NK-92 treated with Interleukin-12 subunit alpha and Interleukin-12 subunit beta, amount 100 ng/mL, for 24 hours (cell line): ENCODE measurements at places on chromosomes 13 and 19.
A peak's percentile ranks its signal among the peaks of the same experiment; 100 is the strongest.

DNA sequence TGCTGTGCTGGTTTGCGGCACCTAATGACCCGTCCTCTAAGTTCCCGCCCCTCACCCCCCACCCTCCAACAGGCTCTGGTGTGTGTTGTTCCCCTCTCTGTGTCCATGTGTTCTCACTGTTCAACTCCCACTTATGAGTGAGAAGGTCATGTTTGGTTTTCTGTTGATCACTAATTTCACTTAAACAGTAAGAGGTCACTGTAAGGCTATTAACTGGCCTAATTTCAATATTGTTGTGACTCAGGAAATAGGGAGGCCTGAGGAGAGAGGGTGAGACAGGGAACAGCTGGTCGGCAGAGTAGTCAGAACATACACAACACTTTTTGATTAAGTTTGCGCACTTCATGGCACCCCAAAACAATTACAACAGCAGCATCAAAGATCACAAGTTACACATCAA lies 15.6 kb downstream of the TUBGCP3 start:
- no peak for DNase-seq

DNA sequence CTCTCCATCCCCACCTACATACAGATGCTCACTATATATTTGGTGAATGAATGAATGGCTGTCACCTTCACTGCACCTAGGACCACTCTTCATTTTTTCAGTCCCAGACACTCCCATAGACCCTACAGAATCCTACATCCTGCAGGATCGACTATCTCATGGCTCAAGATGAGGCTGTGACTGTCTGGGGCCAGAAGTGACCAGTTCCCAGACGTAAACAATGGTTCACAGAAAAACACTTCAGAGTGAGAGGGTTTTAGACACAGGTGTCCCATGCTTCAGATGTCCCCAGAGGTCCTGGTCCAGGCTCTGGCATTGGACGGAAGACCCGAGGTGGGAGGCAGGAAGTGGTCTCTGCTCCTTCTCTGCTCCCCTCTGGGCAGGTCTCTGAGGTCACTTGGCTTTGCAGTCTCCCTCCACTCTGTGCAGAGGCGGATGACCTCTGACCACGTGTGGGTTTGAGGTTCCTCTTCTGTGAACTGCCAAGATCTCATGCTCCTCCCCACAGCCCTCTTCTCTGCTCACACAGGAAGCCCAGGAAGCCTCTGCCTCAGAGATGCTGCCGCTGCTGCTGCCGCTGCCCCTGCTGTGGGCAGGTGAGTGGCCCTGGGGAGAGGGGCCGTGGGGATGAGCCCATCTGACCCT lies 24.9 kb downstream of the SIGLEC7 start:
- peak; percentile 81 for DNase-seq

DNA sequence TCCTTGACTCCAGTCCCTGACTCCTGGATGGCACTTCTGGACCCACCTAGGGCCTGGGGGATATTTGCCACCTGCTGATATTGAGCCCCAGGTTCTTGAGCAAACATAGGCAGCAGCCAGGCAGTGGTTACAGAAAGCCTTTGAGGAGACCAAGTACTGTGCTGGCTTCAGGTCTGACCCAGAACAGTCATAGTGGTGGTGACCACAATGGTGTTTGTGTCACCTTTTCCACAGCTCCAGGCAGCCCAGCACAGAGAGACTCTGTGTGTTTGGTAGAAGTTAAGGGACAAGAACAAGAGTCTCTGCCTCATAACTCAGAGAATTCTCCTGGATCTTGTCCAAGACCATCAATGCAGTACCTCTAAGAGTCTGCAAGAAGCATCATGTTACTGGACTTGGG lies 14.6 kb upstream of the CLC start:
- DNase-seq, result no peak

DNA sequence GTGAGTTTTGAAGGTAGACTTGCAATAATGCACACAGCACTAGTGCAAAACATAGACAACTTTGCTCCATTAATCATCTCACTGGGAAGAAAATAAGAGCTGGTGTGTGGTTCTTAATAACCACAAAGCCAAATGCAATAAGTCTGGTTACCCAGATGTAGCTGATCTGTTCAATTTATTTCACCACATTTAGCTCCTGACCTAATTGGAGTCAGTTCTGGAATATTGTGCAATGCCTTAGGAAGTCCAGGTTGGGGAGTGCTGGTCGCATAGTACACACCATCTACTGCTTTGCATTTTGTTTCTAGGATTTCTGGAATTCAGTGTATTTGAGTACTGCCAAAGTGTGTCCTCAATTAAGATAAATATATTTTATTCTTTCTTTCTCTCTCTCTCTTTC lies 483.3 kb upstream of the SPRY2 start:
- no peak for DNase-seq

GRCh38 chr19:29385191-29385795 lies 140.5 kb upstream of the VSTM2B start:
- no peak for DNase-seq

- no peak for DNase-seq
These were observed 54.8 kb downstream of the ZNF627 start for GRCh38 chr19:11652056-11652455.

GRCh38 chr13:30274083-30274482 lies 33.3 kb downstream of the KATNAL1 start:
- DNase-seq, result no peak

- DNase-seq, result no peak
These were observed 64.3 kb downstream of the COL4A1 start for GRCh38 chr13:110242615-110243014.

DNA sequence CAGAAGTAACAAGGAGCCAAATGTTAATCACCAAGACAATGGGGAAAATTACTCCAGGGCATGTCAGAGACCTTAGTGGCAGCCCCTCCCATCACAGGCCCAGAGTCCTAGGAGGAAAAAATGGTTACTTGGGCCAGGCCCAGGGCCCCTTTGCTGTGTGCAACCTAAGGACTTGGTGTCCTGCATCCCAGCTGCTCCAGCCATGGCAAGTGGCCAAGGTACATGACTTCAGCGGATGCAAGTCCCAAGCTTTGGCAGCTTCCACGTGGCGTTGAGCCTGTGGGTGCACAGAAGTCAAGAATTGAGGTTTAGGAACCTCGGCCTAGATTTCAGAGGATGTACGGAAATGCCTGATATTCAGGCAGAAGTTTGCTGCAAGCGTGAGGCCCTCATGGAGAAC lies 46.7 kb downstream of the OR10H4 start:
- no peak for DNase-seq

DNA sequence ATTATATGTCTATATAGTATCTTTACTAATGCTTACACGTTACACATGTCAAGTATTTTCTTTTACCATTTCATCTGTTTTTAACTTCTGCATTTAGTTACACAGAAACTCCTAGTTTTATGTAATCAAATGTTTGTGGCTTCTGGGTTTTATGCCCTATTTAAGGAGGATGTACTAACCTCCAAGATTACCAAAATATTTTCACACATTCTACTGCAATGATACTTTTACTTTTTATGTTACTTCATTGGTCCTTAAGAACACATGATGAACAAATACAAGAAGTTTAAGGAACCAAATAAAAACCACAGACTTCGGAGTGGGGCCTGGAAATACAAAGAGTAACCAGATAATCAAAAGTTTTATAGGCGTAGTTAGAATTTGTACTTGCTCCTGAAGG lies 37.2 kb downstream of the ZC3H13 start:
- DNase-seq, result no peak
